ENCODE measurements at places on chromosomes 12 and 14.

GRCh38 chr12:105724641-105725040 lies 394.1 kb downstream of the C12orf75 start:
- peak; percentile 5 for DNase-seq

DNA sequence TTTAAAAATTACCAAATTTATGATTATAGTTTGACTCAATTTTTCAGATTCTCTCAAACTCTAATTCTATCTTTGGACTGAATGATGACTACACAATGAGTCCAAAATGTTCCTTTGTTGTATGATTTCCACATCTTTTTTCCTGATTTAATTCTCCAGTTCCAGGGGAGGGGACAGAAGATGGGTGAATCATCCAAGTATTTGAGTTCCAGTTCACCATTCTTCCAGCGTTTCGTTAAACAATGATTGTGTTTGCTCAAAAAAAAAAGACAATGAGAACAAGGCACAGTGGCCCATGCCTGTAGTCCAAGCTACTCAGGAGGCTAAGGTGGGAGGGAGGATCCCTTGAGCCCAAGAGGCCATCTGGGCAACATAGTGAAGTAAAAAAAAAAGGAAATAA lies 23.8 kb downstream of the BAZ1A start:
- DNase-seq, result peak; percentile 64

- DNase-seq, result peak; percentile 47
These were observed 136.9 kb downstream of the ITPR2 start for GRCh38 chr12:26696048-26696612.

- DNase-seq, result no peak
These were observed 71.1 kb downstream of the RASSF3 start for GRCh38 chr12:64681200-64682052.

- no peak for DNase-seq
These were observed 159.0 kb upstream of the PZP start for GRCh38 chr12:9367201-9367600.

DNA sequence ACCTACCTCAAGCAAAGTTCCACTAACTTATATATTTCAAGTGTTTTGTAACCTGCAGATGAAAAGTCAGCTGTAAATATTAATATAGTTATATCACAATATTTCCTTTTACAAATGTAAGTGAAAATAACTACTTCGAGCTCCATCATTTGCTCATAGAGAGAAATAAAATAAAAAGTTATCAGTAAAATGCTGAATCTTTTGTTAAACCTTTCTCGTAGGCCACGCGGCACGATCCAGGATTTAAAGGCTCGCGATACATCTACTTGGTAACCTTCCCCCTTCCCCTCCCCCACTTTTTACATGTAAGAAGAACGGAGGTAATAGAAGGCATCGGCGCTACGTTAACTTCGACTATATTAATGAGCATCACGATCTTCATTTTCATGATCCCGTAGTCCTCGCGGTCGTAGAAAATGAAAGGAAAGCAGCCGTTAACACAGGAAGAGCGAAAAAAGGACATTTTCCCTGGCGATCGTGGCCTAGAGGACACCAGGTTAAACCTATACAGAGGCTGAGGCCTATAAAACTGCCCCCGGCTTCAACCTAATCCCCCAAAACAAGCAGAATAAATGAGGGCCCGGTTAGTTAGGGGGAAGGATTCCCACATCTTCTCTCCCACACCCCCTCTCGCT lies 508 bp downstream of the HNRNPC start:
- peak; percentile 75 for DNase-seq

- no peak for DNase-seq
These were observed 606 bp downstream of the EP400 start for GRCh38 chr12:131950182-131950913.

DNA sequence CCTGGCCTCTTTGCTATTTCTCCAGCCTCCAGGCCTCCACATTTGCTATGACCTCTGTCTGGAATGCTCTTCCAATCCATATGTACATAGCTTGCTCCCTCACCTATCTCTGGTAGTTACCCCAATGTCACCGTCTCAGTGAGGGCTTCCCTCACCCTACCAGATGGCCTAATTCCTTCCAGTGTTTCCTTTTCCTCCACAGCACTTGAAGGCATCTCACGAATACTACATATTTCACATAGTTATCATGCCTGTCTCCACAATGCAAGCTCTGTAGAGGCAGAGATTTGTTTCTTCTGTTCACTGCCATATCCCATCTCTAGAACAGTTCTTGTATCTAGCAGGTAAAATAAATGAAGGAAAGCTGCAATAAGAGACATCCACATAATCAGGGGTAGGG lies 21.3 kb upstream of the HSP90B1 start:
- peak; percentile 56 for DNase-seq

GRCh38 chr12:9694241-9694640 lies 24.7 kb downstream of the CLEC2D start:
- DNase-seq, result no peak

GRCh38 chr12:6535960-6536847 lies 1.9 kb downstream of the GAPDH start:
- peak; percentile 8 for DNase-seq

DNA sequence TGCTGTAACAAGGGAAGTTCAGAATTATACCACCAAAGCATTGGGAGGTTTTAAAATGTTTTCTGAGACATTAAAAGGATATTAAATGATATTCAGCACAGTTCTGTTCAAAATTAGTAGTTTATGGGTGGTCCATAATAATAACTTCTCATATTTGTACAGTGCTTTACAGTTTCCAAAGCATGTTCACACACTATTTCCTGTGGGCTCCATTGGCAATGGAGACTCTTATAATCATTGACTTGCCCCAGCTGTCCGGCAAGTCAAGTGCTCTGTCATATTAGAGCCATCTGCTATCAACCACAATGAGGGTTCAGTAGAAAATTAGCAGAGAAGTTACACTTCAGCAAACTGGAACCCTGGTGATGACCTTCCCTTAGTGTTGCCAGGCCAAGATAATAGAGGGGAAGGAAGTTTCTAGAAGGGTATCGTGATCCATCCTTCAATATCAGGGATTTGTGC lies 526.6 kb upstream of the CCDC196 start:
- DNase-seq, result no peak

- DNase-seq, result peak; percentile 12
These were observed 25.0 kb downstream of the LARP4 start for GRCh38 chr12:50425589-50426258.

- peak; percentile 31 for DNase-seq
These were observed 2.9 kb upstream of the CLMN start for GRCh38 chr14:95322651-95323050.

DNA sequence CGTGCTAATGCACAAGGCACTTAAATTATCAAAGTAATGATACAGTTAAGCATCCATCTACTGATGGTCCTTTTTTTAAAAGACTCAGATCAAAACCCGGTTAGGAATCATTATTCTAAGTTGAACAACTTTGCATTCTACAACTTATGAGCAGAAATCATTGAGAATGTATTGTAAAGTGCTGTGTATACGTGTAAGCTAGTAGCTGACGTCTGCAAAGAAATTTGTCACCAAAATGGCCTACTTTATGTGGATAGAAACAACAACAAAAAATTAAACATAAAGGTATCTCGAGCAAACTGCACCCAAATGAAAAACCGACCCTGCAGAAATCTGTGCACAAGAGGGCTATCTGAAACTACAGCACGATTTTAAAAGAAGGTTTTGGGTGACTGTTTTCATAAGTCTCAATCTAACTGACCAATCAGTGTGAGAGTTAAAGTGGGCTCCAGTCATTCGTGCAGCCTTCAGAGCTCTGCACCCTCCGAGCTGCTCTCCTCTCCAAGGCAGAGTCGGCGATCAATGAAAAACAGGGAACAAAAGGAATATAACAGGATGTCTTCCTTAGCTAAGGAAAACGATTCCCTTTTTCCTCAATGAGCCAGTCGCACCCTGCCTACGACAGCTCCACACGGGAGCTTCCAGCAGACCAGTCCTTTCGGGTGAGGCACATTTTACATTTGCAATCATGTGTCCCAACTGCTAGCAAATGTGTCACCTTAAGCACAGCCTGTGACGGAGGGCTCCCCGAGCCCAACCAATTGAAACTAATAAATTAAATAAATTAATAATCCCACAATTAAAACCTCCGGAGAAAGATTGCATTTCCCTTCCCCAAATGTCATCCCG lies 200.7 kb upstream of the FOXN3 start:
- DNase-seq, result peak; percentile 66

GRCh38 chr14:51386983-51387735 lies 147.1 kb downstream of the TMX1 start:
- no peak for DNase-seq

- peak; percentile 81 for DNase-seq
These were observed 3.5 kb upstream of the ANKRD52 start for GRCh38 chr12:56261503-56262232.

DNA sequence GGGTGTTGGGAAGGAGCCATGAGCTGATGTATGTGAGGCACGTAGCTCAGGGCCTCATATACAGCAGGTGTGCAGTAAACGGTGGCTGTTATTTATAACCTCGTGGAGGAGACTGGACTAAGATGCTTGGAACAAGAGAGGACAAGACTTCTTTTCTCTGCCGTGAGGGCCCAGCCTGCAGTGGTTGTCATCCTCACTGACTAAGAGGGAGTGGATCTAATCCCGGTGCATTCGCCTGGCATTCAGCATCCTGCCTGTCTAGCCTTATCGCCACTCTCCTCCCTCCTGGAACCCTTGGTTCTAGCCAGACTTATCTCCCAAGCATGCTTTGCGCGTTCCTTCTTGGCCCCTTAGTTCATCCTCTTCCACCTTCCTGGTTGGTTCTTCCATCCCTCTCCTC lies 3.9 kb downstream of the TSPAN9 start:
- no peak for DNase-seq

DNA sequence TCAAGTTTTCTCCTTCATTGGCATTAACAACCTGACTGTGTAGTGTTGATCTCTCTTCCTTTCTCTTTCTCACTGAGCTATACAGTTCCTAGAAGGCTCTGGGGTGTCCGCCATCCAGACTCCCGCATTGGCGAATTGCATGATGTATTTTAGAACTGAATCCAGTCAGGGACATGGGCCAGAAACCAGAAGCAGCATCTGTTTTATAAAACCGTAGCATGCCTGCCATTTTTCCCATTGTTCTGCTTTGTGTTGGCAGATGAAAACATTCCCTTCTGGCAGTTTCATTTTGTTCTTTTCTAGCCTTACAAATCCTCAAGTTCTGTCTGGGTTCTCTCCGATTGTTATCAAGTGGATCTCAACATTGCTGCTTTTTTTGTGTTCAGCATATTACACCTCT lies 268.3 kb upstream of the SEL1L start:
- no peak for DNase-seq

GRCh38 chr12:56716458-56716857 lies 8.6 kb downstream of the NACA start:
- no peak for DNase-seq

DNA sequence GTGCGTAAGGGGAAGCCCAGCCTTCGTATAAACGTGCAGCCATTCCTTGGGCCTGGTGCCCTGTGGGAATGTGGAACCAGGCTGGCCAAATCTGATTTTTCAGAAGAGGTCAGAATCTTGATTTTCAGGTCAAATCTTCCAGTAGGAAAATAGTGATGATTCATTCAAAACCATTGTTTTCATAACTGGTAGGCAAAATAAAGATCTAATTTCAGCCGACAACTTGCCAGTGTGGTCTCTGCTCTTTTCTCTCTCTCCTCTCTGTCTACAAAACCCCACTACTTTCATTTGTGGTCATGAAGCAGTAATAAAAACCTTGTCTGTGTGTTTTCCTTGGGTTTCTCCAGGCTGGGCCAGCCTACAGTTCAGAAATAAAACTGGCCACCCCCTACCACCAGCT lies 135.1 kb downstream of the RBM19 start:
- peak; percentile 43 for DNase-seq

GRCh38 chr14:90970167-90970600 lies 90.3 kb downstream of the RPS6KA5 start:
- DNase-seq, result peak; percentile 57

DNA sequence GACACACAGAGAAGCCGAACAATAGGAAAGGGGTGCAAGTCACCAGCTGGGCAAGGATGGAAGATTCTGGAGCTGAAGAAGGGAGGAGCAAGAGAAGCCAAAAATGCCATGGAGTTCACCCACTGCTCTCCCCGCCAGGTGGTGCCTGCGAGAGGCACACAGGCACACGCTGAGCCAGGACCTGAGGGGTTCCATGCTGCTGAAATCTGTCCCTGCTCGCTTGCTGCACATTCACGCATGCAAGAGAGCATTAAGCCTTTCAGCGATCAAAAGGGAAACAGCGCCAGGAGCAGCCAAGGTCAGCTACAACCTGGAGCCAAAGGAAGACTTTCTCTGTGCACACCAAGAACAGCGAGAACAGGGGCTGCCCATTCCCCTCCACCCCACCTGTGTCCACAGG lies 104.1 kb downstream of the ANO2 start:
- DNase-seq, result no peak

GRCh38 chr12:122020795-122021192 lies 890 bp upstream of the BCL7A start:
- DNase-seq, result no peak

DNA sequence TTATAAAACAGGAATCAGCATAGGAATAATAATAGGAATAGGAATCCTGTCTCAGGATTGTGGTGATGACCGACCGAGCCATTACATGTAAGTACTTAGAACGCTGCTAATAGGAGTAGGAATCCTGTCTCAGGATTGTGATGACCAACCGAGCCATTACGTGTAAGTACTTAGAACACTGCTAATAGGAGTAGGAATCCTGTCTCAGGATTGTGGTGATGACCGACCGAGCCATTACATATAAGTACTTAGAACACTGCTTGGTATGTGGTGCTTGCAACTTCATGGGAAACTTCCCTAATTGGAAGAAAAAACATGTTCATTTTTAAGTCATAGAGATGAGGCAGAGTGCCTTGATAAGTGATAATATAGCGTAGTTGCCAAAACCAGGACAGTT lies 30.0 kb downstream of the ELK3 start:
- DNase-seq, result no peak

DNA sequence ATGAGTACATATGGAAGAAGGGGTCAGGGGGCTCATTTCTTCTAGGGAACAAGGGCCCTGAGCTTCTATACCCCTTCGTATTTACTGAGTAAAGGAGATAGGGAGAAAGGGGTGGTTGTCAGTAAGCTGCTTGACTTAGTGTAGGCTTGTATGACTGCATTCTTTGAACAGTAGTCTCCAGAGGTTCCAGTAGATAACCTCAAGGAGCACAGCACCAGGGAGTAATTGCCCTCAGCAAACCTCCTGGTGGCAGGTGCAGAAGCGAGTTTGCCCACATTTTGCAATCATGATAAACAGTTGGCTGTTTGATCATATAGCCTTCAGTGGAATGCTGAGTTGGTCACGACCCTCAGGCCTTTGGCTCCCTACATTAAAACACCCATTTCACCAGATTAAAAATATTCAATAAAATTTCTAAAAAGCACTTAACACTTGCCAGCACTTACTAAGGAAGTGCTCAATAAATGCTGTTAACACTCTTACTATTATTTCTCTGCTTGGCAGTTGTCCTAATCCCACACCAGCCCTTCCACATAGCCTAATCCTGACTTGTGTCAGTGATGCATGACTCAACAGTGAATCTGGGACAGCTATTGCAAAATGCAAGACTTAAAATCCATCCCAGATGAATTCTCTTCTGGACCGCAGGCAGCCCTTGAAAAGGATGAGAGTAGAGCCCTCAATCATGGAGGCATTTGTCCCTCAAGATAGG lies 3.7 kb upstream of the DHRS4L2 start:
- DNase-seq, result peak; percentile 96

- no peak for DNase-seq
These were observed 67.8 kb downstream of the VWF start for GRCh38 chr12:6056406-6057240.

Measured in iris pigment epithelial cell (primary cell).